SJSA1 (cell line): ENCODE measurements at places on chromosomes 7 and 10. TPM values are rescaled to one million over a fixed set of nuclear protein-coding genes. Genes with fewer than 3 reads are reported as not detected.
A peak's percentile ranks its signal among the peaks of the same experiment; 100 is the strongest.

- no peak for DNase-seq
Observed at GRCh38 chr10:34711500-34711899, 103.6 kb downstream of the PARD3 start.

DNA sequence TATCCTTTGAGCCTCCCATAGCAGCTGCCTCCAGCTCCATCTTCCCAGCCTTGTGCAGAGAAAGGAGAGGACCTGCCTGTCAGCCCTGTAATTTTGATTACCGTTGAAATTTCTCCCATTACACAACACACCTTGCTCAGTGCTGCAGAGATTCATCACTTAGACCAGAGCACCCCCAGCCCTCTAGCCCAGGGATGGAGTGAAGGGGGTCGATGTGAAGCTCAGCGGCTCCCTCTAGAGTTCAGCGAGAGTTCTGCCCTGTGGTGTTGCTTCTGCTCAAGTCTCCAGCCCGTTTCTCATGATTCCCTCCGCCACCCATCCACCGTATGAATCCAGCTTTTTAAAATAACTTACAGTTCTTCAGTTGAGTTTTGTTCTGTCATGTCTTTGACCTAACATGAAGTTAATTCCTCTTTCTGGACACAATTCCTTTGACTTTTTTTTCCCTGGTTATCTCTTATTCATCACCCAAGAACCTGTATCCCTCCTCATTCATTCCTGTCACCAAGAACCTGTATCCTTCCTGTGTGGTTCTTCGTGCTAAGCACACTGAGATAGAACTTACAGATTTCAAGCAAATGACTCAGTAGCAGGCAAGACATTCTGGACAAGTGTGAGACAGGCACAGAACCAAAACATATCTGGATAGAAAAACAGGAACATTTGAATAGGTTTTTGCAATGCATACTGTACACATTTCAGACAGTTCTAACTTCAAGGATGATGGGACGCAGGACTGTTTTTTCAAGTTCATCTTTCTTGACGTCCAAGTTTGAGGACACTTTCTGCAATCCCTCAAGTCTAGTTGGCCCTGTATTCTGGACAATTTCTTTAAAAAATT lies 35.0 kb upstream of the ZNF32 start:
- DNase-seq: no peak

GRCh38 chr7:37234928-37235327 lies 213.7 kb downstream of the ELMO1 start:
- DNase-seq: no peak

GRCh38 chr7:108063520-108063933 lies 60.6 kb upstream of the LAMB1 start:
- no peak for DNase-seq

DNA sequence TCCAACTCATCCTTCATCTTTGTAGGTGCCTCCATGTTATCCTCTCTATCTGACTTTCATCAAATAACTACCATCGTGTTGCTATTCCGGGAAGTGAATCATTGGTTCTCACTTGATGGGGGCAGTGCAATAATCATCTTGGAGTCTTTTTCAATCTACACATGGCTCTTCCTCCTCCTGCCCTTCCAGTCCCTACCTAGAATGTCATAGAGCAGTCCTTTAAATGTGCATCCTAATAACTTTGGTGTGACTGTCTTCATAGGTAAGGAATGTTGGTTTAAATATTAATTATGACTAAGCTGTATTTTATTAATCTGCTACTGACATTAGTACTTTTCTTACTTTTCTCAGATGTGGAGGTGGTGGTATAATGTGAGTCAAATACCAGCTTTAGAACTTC lies 8.4 kb upstream of the CDK14 start:
- DNase-seq: no peak

- DNase-seq: no peak
Observed at GRCh38 chr7:77199013-77199966, at the start of gene FGL2. Gene FGL2 (minus strand): TSS chr7:77199819. CDS start chr7:77199793, 26 bp downstream.

DNA sequence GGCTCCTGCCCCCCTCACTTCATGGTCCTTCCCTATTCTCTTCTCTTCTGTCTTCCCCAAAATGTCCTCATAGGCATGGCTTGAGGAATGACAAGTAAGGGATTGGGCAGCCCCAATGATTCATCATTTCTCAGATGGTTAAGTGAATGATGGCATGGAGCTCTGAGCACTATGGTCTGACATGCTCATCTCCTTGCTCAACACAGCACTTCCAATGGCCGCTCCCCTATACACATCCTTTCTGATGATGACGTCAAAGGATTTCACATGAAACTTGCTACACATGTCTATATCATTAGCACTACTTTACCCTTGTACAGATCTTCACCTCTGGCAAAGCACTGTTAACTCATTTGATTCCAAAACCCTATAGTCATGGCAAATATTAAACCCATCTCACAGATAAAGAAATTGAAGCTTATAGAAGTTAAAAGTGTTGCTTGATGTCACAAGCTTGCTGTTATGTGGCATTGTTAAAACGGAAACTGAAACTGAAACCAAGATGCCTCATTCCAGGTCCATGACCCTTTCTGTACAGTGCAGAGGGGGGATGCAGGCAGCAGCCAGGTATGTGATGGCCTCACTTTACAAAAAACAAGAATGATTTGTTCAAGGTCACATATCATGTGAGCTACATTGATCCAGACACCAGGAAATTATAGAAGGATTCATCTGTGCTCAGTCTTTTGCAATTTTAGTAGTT lies 90.0 kb upstream of the PLXNA4 start:
- DNase-seq: no peak

- no peak for DNase-seq
Observed at GRCh38 chr7:148371280-148371937, 219.2 kb upstream of the C7orf33 start.

GRCh38 chr7:20796500-20796899 lies 9.8 kb upstream of the SP8 start:
- no peak for DNase-seq

DNA sequence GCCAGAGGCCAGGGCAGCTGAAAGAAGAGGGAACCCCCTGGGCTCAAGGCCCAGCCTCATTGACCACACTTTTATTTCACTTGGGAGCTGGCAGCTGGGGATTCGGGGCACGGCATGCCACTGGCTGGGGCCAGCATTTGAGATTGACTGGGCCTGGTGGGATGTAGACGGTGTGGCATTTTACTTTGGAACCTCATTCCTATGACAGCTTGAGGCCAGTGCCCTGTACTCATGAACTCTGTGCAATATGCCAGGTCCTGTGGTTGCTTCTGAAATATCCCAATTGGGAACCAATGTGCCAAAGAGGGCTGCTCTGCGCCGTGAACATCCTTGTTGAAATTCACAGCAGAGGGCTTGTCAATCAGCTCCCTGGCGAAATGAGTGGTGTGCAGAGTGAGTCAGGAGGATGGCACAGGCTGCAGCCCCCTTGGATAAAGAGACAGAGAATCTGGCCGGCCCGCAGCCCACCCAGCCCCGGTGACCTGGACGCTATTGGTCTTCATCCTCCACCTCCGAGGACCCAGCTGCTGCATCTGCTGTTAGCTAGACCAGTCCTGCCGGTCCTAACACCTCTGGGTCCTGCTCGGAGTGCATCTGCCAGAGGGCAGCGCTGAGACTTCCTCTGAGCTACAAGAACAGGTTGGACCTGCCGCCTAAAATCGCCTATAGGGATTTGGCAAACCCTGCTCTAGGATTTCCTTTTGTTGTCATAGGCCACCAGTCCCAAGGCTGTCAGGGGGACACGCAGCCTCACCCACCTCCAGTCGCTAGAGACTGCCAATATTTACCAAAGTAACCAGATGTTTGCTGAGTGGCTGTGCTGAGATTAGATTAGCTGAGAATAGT lies 58.0 kb downstream of the PRKAG2 start:
- DNase-seq: no peak

GRCh38 chr10:131888186-131888604 lies 12.6 kb upstream of the PPP2R2D start:
- DNase-seq: peak; percentile 36

DNA sequence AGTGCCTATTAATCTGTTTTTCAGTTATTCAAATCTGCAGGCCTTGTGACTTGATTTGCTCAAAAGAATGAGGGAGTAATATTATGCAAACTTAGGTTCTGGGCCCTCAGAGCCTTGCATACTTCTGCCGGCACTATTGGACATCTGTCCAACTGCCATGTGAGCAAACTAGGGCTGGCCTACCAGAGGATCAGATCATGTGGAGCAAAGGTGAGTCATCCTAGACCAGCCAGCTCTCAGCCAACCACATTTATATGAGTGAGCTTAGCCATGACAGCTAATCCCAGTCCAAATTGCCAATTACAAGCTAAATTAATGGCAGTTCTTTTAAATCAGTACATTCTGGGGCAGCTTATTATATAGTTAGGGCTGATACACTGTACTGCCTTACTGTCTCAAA lies 69.6 kb downstream of the SDHAF3 start:
- DNase-seq: no peak

DNA sequence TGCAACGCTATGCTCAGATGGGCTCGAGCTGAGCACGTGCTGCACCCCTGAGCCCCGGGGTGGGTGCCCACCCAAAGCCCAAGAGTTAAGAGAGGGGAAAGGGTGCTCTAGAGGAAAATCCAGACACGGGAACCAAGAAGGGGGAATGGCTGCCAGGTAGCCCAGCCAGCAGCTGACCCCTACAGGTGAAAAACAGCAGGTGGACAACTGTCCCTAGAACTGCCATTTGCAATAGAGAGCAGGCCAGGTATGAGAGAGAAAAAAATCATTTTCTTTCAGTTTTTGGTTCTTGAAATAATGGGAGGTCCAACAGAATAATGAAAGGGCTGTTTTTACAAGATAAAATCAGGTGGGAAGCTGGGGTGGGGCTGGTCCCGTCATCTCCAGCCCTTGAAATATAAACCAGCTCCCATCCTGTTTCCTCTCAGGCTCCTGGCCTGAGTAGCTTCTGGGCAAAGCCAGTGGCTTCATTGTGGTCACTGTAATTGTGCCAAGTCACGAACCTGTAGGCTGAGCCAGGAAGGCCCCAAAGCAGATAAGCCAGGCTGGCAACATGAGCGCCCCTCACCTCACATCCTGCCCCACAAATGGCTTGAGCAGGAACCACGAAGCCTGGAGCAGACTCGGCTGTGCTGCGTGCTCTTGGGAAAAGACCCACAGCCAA lies 257.8 kb downstream of the SNX10 start:
- no peak for DNase-seq

DNA sequence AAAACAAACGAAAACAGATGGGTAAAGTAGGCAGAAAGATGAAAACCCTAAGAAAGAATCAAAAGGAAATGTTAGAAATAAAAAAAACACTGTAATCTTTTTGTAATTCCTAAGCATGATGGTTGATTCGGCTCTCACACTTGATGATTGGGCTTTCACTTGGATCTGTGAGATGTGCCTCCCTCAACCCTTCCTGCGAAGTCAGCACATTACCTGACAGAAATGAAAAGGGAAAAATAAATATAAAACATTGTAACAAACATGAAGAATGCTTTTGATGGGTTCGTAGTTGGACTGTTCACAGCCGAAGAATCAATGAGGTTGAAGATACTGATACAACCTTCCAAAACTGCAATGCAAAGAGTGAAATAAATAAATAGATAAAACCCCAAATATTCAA lies 99.8 kb downstream of the AKR1D1 start:
- DNase-seq: no peak

- DNase-seq: no peak
Observed at GRCh38 chr7:2870471-2870931, 26.4 kb upstream of the GNA12 start.

- DNase-seq: no peak
Observed at GRCh38 chr7:53917637-53918036, 624.5 kb upstream of the VSTM2A start.

GRCh38 chr10:72785409-72785808 lies 93.5 kb downstream of the MCU start:
- DNase-seq: no peak

- no peak for DNase-seq
Observed at GRCh38 chr7:32048970-32049491, 21.2 kb downstream of the PDE1C start.

DNA sequence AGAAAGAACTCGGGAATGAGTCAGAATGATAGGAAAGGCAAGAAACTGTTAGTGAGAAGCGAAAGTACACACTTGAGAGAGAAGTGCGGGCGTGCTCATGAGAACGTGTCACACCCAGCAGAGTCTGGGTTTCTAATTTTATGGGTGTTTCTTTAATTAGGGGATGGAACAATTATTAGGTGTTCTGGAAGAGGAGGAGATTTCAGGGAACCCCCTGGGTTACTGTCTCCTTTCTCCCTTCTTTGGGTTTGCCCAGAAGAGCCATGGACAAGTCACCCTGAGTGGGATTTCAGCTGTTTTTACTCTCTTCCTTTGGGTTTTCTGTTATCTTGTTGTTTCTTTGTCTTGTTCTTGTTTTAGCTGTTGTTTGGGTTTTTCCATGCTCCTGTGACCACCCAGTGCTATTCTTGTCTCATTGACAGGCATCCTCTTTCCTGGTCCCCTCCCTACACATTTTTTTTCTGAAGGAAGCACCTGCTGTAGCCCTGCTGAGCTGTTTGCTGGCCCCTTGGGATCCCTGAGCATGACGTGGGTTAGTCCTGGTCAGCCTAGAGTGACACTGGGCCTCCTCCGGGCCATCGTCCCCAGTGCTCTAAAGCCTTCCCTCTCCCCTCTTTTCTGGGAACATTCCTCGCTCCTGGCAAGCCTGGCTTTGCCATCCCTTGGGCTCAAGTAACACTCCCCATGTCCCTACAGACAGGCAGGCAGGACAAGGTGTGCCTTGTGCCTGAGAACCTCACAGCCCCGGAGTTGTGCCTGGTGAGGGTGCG lies 3.5 kb downstream of the SH2D4B start:
- DNase-seq: no peak

- no peak for DNase-seq
Observed at GRCh38 chr7:82039621-82040020, 269.8 kb upstream of the HGF start.

- DNase-seq: no peak
Observed at GRCh38 chr7:51069411-51070083, 247.1 kb downstream of the COBL start.

- no peak for DNase-seq
Observed at GRCh38 chr7:37348982-37349381, 99.7 kb downstream of the ELMO1 start.

DNA sequence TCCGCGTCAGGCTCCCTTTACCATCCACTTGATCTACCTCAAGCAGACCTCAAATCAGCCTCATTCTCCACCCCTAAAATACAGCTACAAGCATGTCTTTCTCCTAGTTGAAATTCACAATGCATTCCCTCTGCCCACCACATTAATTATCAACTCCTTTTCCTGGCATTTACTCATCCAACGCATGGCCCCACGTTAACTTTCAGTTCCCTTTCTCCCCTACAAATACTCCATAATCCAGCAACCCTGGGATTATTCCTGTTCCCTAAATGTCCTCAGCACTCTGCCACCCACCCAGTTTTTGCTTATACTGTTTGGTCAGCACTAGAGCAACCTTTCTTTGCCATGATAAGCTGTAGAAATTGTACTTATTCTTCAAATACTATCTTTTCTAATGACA lies 5.7 kb upstream of the VIM start:
- DNase-seq: no peak

- no peak for DNase-seq
Observed at GRCh38 chr7:50674896-50675835, 107.5 kb downstream of the GRB10 start.

GRCh38 chr10:70659306-70659705 lies 13.0 kb upstream of the ADAMTS14 start:
- no peak for DNase-seq

- DNase-seq: no peak
Observed at GRCh38 chr7:141201145-141201885, 127.5 kb downstream of the TMEM178B start.

- peak; percentile 59 for DNase-seq
Observed at GRCh38 chr10:71270301-71271220, 48.5 kb upstream of the SLC29A3 start.

Gene NEURL1
- not detected in 2 replicates for total RNA-seq

Gene PANK1
- total RNA-seq: 4.6 and 6.7 TPM in 2 replicates

Gene CYP2C18
- total RNA-seq: not detected in 2 replicates

Gene NME8
- total RNA-seq: not detected in 2 replicates

Gene AUTS2
- total RNA-seq: 0.03 TPM in 1 of 2 replicates, not detected in the other

Gene POLR2J
- total RNA-seq: 17.8 and 44.1 TPM in 2 replicates

Gene GCK
- 0.13 and 1.6 TPM in 2 replicates for total RNA-seq
